ENCODE measurements at places on chromosomes 2 and 18. TPM values are rescaled to one million over a fixed set of nuclear protein-coding genes. Genes with fewer than 3 reads are reported as not detected.
A peak's percentile ranks its signal among the peaks of the same experiment; 100 is the strongest.

DNA sequence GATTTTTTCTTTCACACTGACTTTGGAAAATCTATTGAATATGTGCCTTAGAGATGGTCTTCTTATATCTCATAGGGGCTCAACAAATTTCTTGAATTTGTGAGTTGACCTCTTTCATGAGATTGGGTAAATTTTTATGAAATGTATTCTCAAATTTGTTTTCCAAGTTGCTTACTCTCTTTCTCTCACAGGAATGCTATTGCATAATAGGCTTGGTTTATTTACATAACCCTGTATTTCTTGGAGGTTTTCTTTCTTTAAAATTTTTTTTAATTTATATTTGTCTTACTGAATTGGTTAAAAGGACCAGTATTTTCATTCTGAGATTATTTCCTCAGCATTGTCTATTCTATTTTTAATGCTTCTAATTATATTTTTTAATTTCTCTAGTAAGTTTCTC lies 917.1 kb downstream of the DPP10 start:
- H3K4me1 ChIP-seq, result no peaks in the 10 kb centered on the region
- no peak overlapping the region for H3K4me3 ChIP-seq
- H3K27ac ChIP-seq, result no peak overlapping the region
- no peaks in the 10 kb centered on the region for H3K27me3 ChIP-seq
- no peak for DNase-seq

GRCh38 chr2:12728221-12728777 lies 11.6 kb downstream of the TRIB2 start:
- H3K27ac ChIP-seq, result peak overlapping the region; percentile 70
- H3K27me3 ChIP-seq, result no peaks in the 10 kb centered on the region
- DNase-seq, result peak; percentile 78
- peak overlapping the region; percentile 46 for H3K4me3 ChIP-seq
- H3K36me3 ChIP-seq, result peaks cover 7% of the 10 kb centered on the region
- peaks cover 83% of the 10 kb centered on the region for H3K4me1 ChIP-seq

- H3K27me3 ChIP-seq, result peaks cover 45% of the 10 kb centered on the region
- no peak for DNase-seq
- no peaks in the 10 kb centered on the region for H3K36me3 ChIP-seq
- no peak overlapping the region for H3K4me3 ChIP-seq
- peaks cover 28% of the 10 kb centered on the region for H3K4me1 ChIP-seq
These were observed 55.1 kb downstream of the MAP3K20 start for GRCh38 chr2:173130496-173131465.

DNA sequence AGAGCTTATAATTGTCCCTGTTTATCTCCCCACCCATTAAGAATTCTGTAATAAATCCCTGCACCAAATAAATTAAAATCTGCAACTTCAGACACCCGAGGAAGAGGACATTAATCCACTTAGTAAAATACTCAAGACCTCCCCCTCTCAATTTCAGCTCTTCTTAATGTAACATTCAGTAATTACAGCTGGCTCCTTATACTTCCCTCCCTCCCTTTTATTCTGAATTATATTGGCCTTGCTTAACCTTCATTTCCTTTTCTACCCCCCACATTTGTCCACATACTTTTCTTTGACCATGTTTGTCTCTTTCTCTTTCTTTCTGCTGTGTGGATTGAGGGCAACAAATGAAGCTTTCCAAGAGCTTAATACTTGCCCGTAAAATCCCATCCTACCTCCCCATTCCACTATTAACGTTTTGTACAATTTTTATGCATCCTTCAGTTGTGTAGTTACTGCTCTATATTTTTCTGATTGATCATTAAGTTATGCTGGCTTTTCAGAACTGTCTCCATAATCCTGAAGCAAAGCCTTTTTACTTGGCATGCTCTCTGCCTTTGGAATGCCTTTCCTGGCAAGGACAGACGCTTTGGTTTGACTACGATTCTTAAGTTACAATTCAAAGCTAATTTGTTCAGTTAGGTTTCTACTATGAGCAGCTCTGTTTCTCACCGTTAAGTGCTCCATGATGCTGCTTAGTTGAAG lies 580.1 kb downstream of the ZEB2 start:
- H3K4me1 ChIP-seq, result peaks cover 12% of the 10 kb centered on the region
- H3K27ac ChIP-seq, result no peak overlapping the region
- no peak for DNase-seq
- peaks cover under 1% of the 10 kb centered on the region for H3K36me3 ChIP-seq
- H3K27me3 ChIP-seq, result peaks cover 32% of the 10 kb centered on the region

GRCh38 chr2:64672708-64673107 lies 19.0 kb upstream of the SERTAD2 start:
- no peak overlapping the region for H3K27ac ChIP-seq
- H3K27me3 ChIP-seq, result no peaks in the 10 kb centered on the region
- H3K4me1 ChIP-seq, result peaks cover 17% of the 10 kb centered on the region

GCG gene
- not detected for total RNA-seq

MYO3B gene
- 0.48 TPM for total RNA-seq
